ENCODE measurements at places on chromosomes 2 and 18.

DNA sequence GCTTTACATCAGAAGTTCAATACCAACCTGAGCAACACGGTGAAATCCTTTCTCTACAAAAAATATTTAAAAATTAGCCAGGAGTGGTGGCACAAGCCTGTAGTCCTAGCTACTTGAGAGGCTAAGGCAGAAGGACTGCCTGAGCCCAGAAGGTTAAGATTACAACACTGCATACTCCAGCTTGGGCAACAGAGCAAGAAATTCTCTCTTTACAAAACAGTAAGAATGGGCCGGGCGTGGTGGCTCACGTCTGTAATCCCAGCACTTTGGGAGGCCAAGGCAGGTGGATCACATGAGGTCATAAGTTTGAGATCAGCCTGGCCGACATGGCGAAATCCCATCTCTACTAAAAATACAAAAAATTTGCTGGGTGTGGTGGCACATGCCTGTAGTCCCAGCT, 113.2 kb downstream of the USP34 start:
- DNase-seq, result peak; percentile 26

DNA sequence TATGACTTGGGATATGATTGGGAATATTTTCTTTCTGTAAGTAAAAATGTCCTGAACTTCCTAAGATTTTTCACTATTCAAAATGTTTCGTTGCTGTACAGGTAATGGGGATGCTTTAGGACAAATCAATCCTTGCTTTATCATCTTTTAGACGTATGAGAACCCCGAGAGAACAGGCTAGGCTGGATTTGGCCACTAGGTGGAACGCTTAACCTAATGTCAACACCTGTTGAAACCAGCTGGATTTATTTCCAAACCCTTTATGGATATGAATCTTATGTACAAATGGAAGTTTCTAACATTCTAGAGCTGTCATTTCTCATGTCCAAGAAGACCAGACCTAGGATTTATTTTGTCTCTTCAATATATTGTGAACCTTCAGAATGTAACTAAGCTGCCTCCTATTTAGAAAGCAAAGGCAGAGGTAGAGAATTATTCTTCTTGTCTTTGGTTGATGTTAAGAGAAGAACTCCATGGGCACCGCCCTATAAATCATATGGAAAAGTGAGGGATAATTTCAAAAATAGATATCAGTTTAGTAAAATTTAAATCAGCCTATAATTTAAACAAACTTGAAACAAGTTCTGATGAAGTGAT, 96.7 kb downstream of the PMAIP1 start:
- DNase-seq, result peak; percentile 57

DNA sequence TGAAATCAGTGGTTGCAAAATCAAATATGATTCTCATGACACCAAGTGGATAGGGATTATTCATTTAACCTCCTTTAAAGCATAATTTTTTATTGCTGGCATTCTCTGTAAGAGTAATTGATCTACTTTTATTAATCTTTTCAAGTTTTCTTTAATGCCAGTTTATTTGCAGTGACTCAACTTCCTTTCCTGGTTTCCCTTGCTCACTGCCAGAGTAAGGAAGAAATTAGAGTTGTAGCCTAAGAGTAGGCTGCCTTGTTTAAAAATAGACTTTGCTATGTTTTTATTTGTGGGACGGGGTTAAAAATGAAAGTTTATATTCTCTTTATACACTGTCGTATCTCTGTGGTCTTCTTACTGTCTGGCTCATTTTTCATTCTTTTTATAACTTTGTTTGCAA, 148.6 kb downstream of the WDR7 start:
- DNase-seq, result peak; percentile 22

- no peak for DNase-seq
These were observed 4.3 kb upstream of the SPATA3 start for GRCh38 chr2:230991598-230991997.

DNA sequence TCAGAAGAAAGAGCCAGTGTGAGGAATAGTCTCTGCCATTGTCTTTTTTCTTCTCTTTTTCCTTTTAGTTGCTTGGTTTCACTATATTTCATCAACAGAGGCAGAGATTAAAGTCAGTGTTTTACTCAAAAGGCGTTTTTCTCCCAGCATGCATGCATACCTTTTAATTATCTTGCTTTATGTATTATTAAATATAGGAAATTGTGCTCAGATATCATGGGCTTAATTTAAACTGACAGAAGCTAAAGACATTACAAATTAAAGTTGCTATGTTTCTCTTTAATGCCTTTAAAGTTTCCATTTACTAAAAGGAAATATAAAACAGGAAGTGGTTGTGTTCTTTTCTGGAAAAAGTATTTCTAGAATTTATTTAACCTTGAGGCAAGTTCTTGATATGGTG, 223.3 kb upstream of the ATP5MC3 start:
- no peak for DNase-seq

DNA sequence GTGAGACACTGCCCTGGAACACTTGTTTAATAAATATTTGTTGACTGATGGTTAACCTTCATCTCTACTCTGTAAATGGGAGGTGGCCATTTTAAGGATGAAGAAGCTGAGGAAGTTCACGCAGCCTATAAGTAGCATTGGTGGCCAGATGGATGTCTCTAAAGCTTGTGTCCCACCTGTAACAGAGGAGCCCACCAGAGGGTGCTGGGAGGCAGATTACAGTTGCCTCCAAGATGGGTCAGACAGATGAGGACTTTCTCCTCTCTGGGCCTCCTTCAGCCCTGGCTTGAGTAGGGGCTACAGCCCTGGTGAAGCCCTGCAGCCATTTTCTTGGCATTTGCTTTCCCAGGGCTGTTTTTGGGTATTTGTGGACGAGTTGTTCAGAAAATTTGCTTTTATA, 45.0 kb upstream of the MCFD2 start:
- no peak for DNase-seq

GRCh38 chr2:165594935-165595255, 125.4 kb downstream of the CSRNP3 start:
- no peak for DNase-seq

All from bronchial epithelial cell (primary cell).